B cell (primary cell): ENCODE measurements at places on chromosomes 16 and 17. TPM values are rescaled to one million over a fixed set of nuclear protein-coding genes. Genes with fewer than 3 reads are reported as not detected.
A peak's percentile ranks its signal among the peaks of the same experiment; 100 is the strongest.

DNA sequence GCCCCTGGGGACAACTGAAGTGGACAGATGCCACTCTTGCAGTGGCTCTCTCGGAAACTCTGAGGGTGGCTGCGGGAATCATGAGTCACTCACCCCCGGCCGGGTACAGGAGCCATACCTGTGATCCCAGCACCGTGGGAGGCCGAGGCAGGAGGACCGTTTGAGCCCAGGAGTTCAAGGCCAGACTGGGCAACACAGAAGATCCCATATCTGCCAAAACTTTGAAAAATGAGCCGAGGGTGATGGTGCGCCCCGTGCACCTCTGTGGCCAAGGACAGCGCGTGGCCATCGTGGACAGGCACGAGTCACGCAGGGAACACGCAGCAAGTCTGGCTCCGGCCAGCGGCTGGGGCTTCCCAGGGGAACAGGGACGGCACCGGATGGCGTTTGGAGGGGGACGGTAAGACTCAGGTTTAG, 41.3 kb upstream of the ZC3H18 start:
- peaks cover 6% of the 10 kb centered on the region for H3K4me1 ChIP-seq
- H3K27me3 ChIP-seq, result no peaks in the 10 kb centered on the region
- no peaks in the 10 kb centered on the region for H3K36me3 ChIP-seq
- DNase-seq, result no peak

DNA sequence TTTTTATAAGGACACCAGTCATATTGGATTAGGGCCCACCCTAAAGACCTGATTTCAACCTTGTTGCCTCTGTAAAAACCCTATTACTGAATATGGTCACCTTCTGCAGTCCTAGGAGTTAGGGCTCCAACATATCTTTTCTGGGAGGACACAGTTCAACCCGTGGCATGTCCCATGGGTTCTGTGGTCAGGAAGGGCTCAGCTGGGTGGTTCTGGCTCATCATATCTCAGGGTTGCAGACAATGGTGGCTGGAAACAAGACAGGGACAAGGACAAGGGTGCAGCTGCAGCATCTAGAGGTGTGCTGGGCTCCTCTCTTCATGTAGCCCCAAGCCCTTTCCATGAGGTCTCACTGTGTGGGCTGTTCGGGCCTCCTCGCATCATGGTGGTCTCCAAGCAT, 63.1 kb upstream of the FOXF1 start:
- no peak for DNase-seq
- peaks cover 4% of the 10 kb centered on the region for H3K4me1 ChIP-seq
- no peak overlapping the region for H3K27ac ChIP-seq
- H3K36me3 ChIP-seq, result no peaks in the 10 kb centered on the region

- no peak overlapping the region for H3K27ac ChIP-seq
- no peaks in the 10 kb centered on the region for H3K4me1 ChIP-seq
- no peaks in the 10 kb centered on the region for H3K27me3 ChIP-seq
- H3K36me3 ChIP-seq, result no peaks in the 10 kb centered on the region
- no peak for DNase-seq
- no peak overlapping the region for H3K4me3 ChIP-seq
Observed at GRCh38 chr16:20867585-20867984, 32.6 kb downstream of the DCUN1D3 start.

DNA sequence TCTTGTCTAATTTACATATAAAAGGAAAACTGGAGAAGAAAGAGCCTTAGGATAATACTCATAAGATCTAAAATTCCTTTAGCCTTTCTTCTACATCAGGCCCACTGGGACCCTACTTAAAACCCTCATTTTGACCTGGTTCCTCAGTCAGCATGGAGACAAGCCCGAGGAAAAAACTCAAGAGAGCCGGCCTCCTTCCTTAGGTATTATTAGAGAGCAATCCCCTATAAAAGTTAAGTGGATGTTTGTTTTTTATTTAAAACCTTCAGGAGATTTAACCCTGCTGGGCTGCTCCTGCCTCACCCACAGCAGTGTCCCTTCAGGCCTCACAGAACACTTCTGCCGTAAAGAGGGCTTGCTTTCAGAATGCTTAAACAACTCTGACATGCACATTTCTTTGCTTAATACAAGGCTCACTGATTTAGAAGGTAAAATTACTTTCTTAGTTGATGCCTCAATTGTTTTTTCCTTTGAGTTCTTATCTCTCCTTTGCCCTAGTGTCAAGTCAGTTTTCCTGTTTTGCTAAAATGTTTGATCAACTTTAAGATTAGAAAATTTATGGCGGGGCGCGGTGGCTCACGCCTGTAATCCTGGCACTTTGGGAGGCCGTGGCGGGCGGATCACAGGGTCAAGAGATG, 145.6 kb upstream of the TBX2 start:
- no peak for DNase-seq
- no peaks in the 10 kb centered on the region for H3K27me3 ChIP-seq
- no peaks in the 10 kb centered on the region for H3K36me3 ChIP-seq

DNA sequence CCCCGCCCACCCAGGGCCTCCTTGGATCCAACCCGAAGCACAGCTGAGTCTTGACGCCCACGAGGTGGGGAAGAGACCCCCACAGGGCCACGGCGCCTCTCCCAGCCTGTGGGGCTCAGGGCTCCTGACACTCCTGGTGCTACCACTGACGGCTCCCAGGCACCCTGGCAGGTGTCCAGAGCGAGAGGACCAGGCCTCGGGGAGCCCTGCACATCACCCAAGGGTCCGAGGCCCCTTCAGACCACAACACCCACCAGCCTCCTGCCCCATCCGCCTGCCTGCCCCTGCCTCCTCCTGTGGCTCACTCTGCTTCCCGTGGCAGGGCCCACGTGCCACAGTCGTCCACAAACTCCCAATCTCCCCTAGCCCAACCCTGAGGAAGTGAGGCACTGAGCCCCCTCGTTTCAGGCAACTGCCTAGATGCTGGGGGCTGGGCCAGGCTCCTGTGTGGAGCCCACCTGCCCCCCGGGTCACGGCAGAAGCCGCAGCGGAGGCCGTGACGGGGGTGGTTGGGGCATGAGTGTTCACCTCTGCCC, 28.3 kb upstream of the AATK start:
- no peaks in the 10 kb centered on the region for H3K27me3 ChIP-seq
- H3K36me3 ChIP-seq, result no peaks in the 10 kb centered on the region
- no peak for DNase-seq
- no peak overlapping the region for H3K27ac ChIP-seq
- H3K4me3 ChIP-seq, result no peak overlapping the region

GRCh38 chr16:69814561-69814960, 52.4 kb downstream of the WWP2 start:
- no peaks in the 10 kb centered on the region for H3K4me1 ChIP-seq
- H3K27me3 ChIP-seq, result no peaks in the 10 kb centered on the region
- H3K4me3 ChIP-seq, result no peak overlapping the region
- H3K27ac ChIP-seq, result no peak overlapping the region
- peaks cover 11% of the 10 kb centered on the region for H3K36me3 ChIP-seq

GRCh38 chr16:81544700-81545271, 100.2 kb downstream of the CMIP start:
- no peak overlapping the region for H3K27ac ChIP-seq
- H3K36me3 ChIP-seq, result peaks cover 4% of the 10 kb centered on the region
- no peaks in the 10 kb centered on the region for H3K27me3 ChIP-seq
- peak; percentile 16 for DNase-seq

DNA sequence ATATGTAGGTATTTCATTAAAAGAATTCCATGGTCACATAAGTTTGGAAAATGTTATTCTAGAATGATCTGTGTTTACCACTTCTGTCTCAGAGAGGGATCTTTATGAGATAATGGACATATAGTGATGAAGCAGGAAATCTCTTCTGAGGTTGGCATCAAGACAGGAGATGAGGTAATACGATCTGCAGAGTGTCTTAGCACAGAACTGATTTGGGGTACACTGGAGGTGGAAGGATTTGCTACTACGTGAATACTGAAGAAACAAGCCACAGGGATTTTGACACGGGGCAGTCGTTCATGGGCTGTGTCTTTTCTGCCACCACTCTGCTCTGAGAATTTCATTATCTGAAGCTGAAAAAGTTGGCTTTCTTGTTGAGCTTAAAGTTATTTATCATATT, 5.5 kb downstream of the CBFB start:
- no peak for DNase-seq
- no peak overlapping the region for H3K4me3 ChIP-seq
- H3K36me3 ChIP-seq, result peaks cover 20% of the 10 kb centered on the region
- peak overlapping the region; percentile 1 for H3K27ac ChIP-seq
- peaks cover 18% of the 10 kb centered on the region for H3K4me1 ChIP-seq

DNA sequence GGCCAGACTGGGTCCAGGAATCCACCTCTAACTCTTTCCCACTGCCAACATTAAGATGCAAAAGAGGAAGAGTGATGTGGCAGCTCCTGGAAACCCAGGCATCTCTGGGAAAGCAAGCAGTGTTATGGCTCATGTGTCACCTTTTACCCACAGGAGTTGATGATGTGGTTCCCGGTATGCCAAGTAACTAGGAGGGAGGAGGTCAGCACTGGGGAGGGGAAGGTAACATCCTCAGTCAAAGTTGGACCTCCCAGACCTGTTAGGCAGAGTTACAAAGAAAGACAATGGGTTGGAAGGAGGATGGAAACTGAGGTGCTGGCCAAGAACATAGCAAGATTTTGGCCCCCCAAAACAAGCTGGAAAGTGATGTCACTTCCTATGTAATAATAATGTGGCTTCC, 11.4 kb downstream of the KRABD2 start:
- DNase-seq, result no peak
- peaks cover 19% of the 10 kb centered on the region for H3K36me3 ChIP-seq
- H3K27ac ChIP-seq, result no peak overlapping the region
- no peak overlapping the region for H3K4me3 ChIP-seq
- H3K4me1 ChIP-seq, result peaks cover 12% of the 10 kb centered on the region

- H3K27me3 ChIP-seq, result no peaks in the 10 kb centered on the region
- no peak overlapping the region for H3K4me3 ChIP-seq
- DNase-seq, result no peak
- no peaks in the 10 kb centered on the region for H3K36me3 ChIP-seq
- no peak overlapping the region for H3K27ac ChIP-seq
Observed at GRCh38 chr17:73906896-73907870, 262.9 kb upstream of the SDK2 start.

DNA sequence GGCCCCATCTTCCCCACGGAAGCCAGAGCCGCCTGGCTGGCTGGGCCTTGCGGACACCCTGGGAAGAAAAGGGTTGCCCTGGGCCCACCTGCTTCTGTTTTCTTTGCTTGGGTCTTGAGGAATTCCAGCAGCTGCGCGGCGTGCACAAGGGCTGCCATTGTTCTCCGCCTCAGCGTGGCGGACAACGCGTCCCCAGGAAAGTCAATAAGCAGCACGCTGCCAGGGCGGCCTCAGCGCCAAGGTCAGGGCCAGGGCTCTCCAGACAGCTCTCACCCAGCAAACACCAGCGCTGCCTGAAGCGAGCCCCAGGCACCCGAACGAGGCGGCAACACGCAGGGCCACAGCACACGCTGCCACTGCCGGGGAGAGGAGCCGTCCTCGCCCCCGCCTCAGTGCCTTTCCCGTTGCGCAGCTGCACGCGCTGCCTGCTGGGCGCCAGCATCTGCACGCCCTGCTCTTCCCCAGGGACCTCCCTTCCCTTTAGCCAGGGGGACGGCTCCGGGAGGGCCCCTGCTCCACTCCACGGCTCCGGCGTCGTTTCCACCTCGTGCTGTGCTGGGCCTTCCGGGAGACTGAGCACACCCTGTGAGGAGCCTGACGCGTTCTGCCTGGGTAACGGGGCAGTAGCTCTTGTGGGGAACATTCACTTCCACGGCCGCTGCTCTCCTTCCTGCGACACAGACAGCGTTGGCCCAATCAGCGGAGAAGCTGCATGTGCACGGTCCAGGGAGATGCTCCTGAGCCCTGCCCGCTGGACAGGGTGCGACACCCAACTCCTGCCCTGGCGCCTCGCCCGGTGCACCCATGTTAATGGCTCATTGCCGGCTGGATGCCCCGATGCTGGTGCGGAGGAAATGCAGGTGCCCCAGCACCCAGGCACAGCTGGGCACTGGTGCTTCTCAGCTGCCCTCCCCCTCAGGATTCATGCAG, 57.8 kb downstream of the LMF1 start:
- H3K4me1 ChIP-seq, result no peaks in the 10 kb centered on the region
- no peak overlapping the region for H3K27ac ChIP-seq
- H3K27me3 ChIP-seq, result no peaks in the 10 kb centered on the region

DNA sequence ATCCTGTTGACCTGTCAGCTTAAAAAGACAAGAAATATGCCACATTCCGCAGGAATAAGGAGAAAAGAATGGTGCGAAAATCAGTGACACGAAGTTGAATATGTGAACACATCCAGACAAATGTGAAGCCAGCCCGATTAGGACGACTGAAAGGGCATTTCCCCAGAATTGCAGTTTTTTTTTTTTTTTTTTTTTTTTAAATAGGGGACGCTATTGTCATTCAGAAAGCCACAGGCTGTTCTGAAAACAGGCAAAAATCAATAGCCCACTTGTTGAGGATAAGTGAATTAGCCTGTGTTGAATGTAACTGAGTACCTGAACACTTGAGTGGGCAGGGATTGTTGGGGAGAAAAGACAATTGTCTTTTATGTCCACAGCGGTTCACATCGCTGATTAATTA, 507.1 kb downstream of the WWOX start:
- H3K27ac ChIP-seq, result no peak overlapping the region
- H3K36me3 ChIP-seq, result no peaks in the 10 kb centered on the region
- H3K27me3 ChIP-seq, result no peaks in the 10 kb centered on the region
- DNase-seq, result no peak
- H3K4me3 ChIP-seq, result no peak overlapping the region

DNA sequence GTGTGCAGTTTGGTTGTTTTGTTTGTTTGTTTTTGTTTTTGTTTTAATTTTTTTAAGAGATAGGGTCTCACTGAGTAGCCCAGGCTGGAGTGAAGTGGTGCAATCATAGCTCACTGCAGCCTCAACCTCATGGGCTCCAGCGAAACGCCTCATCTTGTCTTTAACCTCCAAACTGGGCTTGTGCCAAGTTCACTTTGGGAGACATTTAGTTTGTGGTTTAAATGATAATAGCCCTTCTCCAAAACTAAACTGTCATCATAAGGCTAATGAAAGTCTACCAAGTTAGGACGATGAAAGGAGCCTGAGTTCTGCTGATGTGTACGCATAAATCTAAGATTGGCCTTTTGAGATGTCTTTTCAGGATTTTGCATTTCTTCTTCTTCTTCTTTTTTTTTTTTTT, 6.5 kb upstream of the CARD14 start:
- no peaks in the 10 kb centered on the region for H3K4me1 ChIP-seq
- H3K4me3 ChIP-seq, result no peak overlapping the region
- H3K27me3 ChIP-seq, result no peaks in the 10 kb centered on the region

Gene SOST
- not detected in 2 replicates for total RNA-seq

Gene PTX4
- total RNA-seq, result 0.22 TPM in 1 of 2 replicates, not detected in the other

Gene HS3ST4
- not detected in 2 replicates for total RNA-seq

Gene CAMTA2
- 57.6 and 57.9 TPM in 2 replicates for total RNA-seq

Gene CDRT4
- total RNA-seq, result 10.5 and 11.6 TPM in 2 replicates

Gene RNF222
- not detected in 2 replicates for total RNA-seq

Gene FOXN1
- total RNA-seq, result not detected in 2 replicates

Gene PIK3R6
- total RNA-seq, result 2.4 and 2.8 TPM in 2 replicates
